Activated CD4-positive, alpha-beta T cell treated with anti-CD3 and anti-CD28 coated beads, Interleukin-2, amount 50 U/mL, for 48 hours (primary cell): ENCODE measurements at places on chromosomes 12 and 14.

DNA sequence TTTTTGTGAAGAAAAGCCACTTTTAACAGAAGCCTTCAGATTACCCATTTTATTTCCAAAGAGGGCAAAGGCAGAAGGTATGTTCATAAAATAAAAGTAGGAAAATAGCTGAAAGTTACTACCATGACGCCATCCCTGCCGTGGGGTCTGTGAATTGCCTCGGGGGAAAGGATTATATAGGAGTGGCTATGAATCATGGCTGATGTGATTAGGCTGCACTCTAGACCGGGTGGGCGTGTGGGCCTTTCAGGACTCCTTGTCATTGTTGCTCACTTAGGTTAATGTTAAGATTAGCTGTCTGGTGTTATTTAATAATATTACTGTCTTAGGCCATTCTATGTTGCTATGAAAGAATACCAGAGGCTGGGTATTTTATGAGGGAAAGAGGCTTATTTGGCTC, 195.5 kb downstream of the EGLN3 start:
- DNase-seq, result no peak

DNA sequence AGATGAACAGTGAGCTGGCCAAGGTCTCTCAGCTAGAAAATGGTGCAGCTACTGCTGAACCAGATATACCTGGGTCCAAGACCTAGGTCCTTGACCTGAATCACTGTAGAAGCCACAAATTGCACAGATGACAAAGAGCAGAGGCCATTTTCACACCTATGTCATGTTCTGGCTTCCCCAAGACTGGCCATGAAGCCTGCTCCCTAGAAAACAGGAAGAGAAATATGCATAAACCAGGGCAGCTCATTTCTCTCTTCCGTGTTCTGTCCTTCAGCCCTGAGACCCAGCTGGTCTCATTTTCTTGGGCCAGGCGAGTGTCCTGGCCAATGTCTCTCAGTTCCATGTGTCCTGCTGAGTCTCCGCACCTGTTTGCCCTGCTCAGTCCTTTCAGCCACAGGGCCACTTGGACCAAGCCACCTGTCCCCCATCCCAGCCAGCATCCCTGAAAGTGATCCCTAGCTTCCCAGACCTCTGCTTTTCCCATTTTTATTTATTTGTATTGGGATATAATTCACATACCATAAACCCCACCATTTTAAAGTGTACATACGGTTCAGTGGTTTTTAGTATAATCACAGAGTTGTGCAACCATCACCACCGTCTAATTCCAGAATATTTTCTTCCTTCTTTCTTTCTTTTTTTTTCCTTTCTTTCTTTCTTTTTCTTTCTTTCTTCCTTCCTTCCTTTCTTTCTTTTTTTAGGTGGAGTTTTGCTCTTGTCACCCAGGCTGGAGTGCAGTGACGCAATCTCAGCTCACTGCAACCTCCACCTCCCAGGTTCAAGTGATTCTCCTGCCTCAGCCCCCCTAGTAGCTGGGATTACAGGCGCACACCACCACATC, 27.0 kb downstream of the P2RX7 start:
- no peak for DNase-seq

DNA sequence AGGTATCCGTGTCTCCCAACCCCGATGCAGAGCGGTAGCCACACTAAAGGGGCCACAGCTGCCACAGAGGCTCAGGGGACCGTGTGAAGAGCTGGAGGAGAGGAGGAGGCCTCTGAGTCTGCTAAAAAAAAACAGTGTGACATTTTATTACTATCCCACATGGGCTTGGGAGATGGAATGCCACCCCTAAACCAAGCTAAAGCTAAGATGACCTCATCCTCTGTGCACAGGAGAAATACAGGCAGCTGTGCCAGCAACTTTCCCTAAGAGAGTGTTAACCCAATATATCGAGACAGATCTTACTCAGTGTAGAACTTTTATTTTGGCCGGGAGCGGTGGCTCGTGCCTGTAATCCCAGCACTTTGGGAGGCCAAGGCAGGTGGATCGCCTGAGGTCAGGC, 18.0 kb downstream of the BCL2L14 start:
- no peak for DNase-seq

GRCh38 chr14:104096751-104097700, 11.5 kb downstream of the ASPG start:
- no peak for DNase-seq

- no peak for DNase-seq
Observed at GRCh38 chr12:19461999-19462398, 22.7 kb downstream of the AEBP2 start.
